Activated T-cell treated with anti-CD3 and anti-CD28 coated beads, Interleukin-2, amount 50 U/mL, for 24 hours (primary cell): ENCODE measurements at places on chromosomes 2 and 18.

DNA sequence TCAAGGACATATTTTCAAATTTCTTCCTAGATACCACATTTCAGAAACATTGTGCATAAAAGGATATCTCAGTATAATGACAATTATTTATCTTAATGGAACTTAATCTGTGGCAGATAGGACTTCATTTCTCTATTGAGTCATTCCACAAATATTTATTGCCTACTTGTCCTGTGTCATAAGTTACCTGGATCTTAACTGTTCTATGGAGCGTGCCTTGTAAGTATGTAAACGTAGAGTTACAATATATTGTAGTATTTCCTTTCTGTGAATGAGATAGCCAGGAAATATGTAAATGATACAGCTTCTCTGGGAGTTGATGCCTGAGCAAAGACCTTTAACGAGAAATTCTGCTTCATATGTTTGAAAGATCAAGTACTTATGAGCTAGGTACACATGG lies 2.5 kb downstream of the AGFG1 start:
- DNase-seq: no peak
- H3K36me3 ChIP-seq: peaks cover 41% of the 10 kb centered on the region
- H3K4me1 ChIP-seq: peaks cover 59% of the 10 kb centered on the region
- H3K27me3 ChIP-seq: no peaks in the 10 kb centered on the region

GRCh38 chr2:120395221-120396012 lies 49.5 kb downstream of the INHBB start:
- H3K27ac ChIP-seq: no peak overlapping the region
- H3K36me3 ChIP-seq: no peaks in the 10 kb centered on the region
- H3K4me3 ChIP-seq: no peak overlapping the region
- H3K27me3 ChIP-seq: peaks cover 8% of the 10 kb centered on the region

DNA sequence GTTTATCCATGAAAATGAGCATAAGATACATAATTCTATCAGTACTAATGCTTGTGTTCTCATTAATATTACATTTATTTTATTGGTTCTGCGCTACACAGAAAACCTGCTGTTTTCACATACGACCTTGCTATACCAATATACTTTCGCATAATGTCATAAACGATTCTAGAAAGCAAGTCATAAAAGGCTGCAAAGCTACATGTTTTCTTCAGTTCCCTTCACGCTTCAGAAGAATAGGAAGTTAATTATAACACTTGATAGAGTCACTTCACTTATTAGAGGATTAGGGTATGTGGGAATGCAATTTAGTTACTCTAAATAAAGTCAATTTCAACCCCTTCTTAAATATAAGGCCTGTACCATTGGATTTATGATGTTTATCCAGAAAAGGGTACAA lies 29.0 kb downstream of the PSME4 start:
- no peaks in the 10 kb centered on the region for H3K27me3 ChIP-seq
- no peak overlapping the region for H3K4me3 ChIP-seq
- peaks cover 61% of the 10 kb centered on the region for H3K36me3 ChIP-seq
- no peak for DNase-seq
- no peak overlapping the region for H3K27ac ChIP-seq

GRCh38 chr2:46847185-46847710 lies 68.4 kb downstream of the MCFD2 start:
- DNase-seq: no peak
- H3K4me3 ChIP-seq: no peak overlapping the region
- no peaks in the 10 kb centered on the region for H3K27me3 ChIP-seq
- no peaks in the 10 kb centered on the region for H3K4me1 ChIP-seq

- H3K36me3 ChIP-seq: no peaks in the 10 kb centered on the region
- no peak overlapping the region for H3K27ac ChIP-seq
- no peaks in the 10 kb centered on the region for H3K27me3 ChIP-seq
- DNase-seq: no peak
- no peaks in the 10 kb centered on the region for H3K4me1 ChIP-seq
Measured at GRCh38 chr2:134070281-134070741, 183.6 kb upstream of the MGAT5 start.
